ENCODE measurements at places on chromosomes 4 and X.

- DNase-seq = no peak
These were observed 194.9 kb downstream of the PALLD start for GRCh38 chr4:168691631-168692369.

DNA sequence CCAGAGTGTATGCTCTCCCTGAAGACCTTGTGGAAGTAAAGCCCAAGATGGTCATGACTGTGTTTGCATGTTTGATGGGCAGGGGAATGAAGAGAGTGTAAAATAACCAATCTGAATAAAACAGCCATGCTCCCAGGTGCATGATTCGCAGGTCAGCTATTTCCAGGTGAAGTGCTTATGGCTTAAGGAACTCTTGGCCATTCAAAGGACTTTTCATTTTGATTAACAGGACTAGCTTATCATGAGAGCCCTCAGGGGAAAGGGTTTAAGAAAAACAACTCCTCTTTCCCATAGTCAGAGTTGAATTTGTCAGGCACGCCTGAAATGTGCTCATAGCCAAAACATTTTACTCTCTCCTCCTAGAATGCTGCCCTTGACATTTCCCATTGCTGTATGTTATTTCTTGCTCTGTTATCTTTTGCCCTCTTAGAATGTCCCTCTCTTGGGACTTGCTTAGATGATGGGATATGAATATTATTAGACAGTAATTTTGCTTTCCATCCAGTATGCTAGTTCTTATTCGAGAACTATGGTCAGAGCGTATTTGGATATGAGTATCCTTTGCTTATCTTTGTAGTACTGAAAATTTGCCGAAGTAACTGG, 88.6 kb downstream of the PLS3 start:
- no peak for DNase-seq

GRCh38 chr4:56106180-56107147, 157.7 kb downstream of the CEP135 start:
- DNase-seq = no peak

GRCh38 chr4:61182915-61183314, 17.2 kb upstream of the ADGRL3 start:
- no peak for DNase-seq

DNA sequence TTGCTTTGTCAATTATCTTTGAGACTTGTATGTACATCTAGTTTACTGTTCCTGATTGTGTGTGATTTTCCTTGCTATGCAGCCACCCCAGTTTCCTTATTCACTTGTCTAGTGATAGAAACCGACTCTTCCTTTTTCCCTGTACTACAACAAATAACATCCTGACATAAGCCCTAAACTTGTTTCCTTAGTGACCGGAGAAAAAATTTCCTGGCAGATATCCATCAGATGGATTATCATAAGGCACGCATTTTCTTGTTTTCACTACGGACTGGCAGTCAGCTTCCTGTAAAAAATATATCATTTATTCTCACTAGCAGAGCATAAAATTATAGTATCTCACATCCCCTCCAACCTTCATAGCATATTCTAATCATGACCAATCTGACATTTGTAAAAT, 410.7 kb downstream of the CENPC start:
- DNase-seq = no peak

GRCh38 chr4:94852616-94853015, 94.9 kb downstream of the BMPR1B start:
- DNase-seq = no peak

DNA sequence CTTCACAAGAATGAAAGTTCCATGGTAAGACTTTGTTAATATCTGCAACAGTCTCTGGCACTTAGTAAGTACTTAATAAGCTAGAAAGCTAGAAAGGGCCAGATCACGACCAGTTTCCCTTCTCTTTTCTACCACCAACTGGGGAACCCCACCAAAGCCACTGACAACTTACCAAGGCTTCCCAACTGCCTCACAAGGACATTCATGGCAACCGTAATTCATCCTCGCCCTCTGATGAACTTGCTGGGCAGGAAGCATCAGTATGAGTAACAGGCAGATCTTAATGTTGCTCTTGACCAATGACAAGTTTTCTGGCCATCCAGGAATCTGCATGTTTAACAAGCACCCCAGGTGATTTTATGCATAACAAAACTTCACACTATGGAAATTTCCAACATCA, 23.2 kb upstream of the ZCCHC13 start:
- DNase-seq = no peak

GRCh38 chrX:46180258-46180687, 364.9 kb downstream of the ZNF674 start:
- no peak for DNase-seq

DNA sequence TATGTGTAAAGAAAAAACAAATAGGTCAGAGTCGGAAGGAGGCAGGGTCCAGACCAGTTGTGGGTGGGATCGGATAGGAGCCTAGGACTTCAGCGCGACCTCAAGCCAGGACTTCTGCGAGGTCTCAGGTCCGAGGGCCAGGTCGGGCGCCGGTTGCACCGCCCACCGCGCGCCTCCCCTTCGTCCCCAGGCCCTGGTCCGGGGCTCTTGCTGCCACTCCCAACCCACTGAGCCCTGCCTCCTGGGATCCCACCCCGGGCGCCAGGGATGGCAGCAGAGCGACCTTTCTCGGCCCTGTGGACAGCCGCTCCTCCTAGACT, 12.3 kb downstream of the PITX2 start:
- no peak for DNase-seq

GRCh38 chr4:78784236-78784865, 8.2 kb downstream of the BMP2K start:
- no peak for DNase-seq

GRCh38 chr4:8439914-8440491, 520 bp downstream of the ACOX3 start:
- DNase-seq = no peak

DNA sequence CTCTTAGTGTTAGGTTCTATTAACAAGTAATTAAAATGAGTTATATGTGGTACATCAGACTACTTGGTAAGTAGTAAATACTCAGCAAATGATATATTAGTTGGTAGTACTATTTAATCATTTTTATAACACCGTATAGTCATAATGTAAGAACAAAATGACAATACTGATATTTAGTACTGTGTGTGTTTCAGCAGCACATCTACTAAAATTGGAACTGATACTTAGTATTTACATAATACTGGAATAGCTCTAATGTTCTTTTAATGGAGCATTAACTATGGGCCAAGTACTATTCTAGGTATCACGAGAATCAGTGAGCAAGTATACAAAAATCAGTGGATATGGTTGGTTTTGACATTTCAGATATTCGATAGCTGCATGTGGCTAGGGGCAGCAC, 35.3 kb downstream of the ERVMER34-1 start:
- DNase-seq = no peak

GRCh38 chr4:77007358-77008230, 58.0 kb downstream of the SEPTIN11 start:
- DNase-seq = no peak

- DNase-seq = no peak
These were observed 958 bp upstream of the UGT2B7 start for GRCh38 chr4:69095301-69095731.

- DNase-seq = no peak
These were observed 27.7 kb upstream of the CEP135 start for GRCh38 chr4:55921093-55921492.
